ENCODE measurements at places on chromosomes 13 and 19.
A peak's percentile ranks its signal among the peaks of the same experiment; 100 is the strongest.

DNA sequence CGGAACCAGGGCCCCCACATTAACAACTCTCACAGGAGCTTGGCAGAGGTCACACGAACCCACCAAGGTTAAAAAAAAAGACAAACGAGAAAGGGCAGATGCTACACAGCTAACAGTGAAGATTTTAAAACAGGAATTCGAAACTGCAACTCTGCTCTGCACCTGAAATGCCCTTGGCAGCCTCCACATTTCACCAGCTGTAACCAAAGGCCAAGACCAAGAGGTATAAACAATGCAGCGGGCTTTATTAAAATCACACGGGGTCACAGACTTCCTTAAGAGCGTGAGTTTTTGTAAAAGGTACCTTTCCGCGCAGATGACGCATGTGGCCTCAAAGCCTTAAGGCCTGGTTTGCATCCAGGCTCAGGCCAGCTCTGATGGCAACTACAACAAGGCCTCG, 88.2 kb downstream of the STK24 start:
- DNase-seq: no peak

DNA sequence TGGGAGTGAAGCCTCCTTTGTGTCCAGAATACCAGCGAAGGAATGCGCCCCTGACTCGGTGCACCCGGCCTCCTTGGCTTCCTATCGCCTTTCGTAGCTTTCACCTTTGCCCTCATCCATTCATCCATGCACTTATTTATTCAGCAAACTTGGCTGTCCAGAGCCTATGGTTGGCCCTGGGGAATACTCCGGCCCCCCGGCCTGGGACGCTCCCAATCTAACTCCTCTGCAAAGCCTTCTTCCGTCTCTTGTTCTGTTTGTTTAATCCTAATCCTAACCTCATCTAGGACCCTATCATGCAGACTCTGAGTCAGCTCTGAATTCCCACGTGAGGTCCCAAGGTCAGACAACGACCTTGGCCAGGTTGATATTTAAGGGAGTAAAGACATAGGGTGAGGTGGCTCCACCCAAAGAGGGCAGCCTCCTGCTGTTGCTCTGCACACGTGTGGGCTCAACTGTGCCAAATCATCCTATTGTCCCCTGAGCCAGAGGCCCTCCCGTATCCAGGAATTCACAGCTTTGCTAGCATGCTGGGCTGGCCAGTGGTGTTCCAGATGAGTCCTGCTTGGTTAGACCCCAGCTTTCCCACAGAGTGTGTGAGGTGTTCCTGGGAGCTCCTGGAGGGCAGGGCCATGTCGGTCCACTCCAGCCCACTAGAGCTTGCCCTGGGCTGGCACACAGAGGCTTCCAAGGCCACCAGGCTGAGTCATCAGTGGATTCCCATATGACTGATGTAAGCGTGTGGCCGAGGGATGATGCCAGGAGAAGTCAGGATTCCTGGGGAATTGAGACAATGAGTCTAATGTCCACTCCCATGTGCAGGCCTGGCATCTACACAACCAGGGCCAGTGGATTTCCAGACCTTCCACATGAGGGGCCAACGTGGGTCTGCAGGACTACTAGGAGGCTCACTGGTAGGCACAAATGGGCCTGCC, 6.5 kb upstream of the CCNE1 start:
- DNase-seq: no peak

- no peak for DNase-seq
Measured at GRCh38 chr13:59303433-59303832, 860.3 kb downstream of the DIAPH3 start.

DNA sequence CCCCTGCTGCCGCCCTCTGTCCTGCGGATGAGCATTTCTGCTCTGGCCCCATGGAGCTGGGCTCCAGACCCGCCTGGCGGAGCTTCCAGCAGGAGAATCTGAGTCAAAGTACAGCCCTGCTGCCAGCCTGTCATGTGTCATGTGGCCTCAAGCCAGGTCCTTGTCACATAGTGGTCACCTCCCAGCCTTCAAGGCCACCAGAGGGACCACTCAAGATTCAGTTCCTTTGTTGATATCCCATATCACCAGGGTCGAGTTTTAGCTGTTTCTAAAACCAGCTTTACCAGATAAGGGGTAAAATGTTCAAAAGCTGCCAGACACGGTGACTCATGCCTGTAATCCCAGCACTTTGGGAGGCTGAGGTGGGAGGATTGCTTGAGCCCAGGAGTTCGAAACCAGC, 13.4 kb downstream of the THOP1 start:
- no peak for DNase-seq

DNA sequence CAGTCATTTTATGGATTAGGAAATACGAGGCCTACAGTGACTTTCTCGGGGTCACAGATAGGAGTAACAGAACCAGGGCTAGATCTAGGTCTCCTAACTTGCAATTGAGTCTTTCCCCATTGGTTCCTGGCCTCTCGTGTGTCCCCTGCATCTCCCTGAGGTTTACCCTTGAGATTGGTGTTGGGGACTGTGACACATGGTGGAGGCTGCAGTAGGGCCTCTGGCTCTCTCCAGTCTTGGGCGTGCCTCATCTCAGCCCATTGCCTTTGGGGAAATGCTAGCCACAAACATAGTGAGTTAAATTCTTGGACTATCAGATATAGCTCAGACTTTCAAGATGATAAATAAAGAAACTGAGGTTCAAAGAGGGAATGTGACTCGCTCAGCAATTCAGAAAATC, 212.1 kb downstream of the KCNRG start:
- no peak for DNase-seq

- DNase-seq: no peak
Measured at GRCh38 chr19:19160461-19161035, 9.5 kb downstream of the MEF2B start.

DNA sequence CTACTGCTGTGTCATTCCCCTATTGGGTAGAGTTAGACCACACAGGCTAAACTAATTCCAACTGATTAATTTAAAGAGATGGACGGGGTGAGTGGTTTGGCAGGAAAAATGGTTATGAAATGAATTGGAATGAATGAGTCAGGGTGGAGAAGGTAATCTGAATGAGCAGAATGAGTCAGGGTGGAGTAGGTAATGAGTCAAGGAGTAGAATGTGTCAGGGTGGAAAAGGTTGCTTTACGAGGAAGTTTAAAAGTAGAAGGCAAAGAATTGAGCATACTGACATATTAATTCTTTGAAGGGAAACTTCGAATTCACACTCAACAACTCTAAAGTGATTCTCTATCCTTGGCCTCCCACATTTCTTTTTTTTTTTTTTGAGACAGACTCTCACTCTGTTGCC, 12.7 kb upstream of the ZNF121 start:
- DNase-seq: no peak

GRCh38 chr13:109131698-109132257, 502.4 kb downstream of the MYO16 start:
- DNase-seq: no peak

- DNase-seq: no peak
Measured at GRCh38 chr19:44905437-44906160, at the start of gene APOE. TSS of gene APOE (plus strand) at chr19:44905796. CDS start at chr19:44906625, 829 bp downstream.

DNA sequence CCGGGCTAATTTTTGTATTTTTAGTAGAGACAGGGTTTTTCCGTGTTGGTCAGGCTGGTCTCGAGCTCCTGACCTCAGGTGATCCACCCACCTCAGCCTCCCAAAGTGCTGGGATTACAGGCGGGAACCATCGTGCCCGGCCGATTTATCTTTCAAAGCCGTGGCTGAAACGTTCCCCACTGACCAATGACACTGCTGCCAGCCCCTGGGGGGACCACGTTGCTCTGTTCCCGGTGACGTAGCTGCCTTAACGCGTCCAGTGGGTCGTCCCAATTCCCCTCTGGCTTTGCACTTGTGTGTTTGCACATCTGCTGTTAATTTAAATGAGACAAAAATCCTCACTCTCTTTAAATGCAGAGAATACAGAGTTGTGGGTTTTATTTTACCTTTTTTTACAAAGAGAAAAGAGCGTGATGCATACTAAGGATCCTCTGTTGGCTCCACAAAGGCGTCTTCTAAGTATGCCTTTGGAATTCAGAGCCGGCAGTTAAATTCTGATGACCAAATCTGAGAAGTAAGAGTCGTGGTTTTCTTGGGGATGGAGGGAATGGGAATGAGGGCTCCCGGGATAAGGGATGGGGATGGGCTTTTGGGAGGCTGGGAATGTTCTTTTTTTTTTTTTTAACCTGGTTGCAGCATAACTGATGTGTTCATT, 18.6 kb upstream of the LMTK3 start:
- no peak for DNase-seq

- no peak for DNase-seq
Measured at GRCh38 chr13:23822252-23822824, 66.9 kb downstream of the MIPEP start.

- DNase-seq: no peak
Measured at GRCh38 chr13:106599875-106600797, 32.2 kb upstream of the ARGLU1 start.

DNA sequence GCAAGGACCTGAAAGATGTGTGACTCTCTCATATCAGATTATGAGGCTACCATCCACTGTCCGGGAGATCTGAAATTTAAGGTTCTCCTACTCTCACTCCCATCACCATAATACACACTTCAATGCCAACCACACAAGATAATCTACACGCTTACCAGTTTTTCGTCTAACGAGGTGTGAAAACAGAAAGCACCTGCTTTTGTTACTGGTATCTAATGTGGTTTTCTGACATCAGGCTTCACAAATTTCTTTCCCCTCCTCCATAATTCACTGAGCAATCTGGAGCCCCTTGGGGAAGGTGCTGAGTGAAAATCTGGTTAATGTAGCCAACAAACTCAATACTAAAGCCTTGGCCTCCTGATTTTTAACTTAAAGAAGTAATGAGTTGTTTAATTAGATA, 10.1 kb upstream of the LRCH1 start:
- DNase-seq: no peak

GRCh38 chr19:40605216-40605971, 4.2 kb downstream of the LTBP4 start:
- DNase-seq: peak; percentile 89

GRCh38 chr19:32649751-32650150, 25.2 kb downstream of the ANKRD27 start:
- no peak for DNase-seq

GRCh38 chr19:23771761-23772674, 13.3 kb upstream of the ZNF681 start:
- no peak for DNase-seq

DNA sequence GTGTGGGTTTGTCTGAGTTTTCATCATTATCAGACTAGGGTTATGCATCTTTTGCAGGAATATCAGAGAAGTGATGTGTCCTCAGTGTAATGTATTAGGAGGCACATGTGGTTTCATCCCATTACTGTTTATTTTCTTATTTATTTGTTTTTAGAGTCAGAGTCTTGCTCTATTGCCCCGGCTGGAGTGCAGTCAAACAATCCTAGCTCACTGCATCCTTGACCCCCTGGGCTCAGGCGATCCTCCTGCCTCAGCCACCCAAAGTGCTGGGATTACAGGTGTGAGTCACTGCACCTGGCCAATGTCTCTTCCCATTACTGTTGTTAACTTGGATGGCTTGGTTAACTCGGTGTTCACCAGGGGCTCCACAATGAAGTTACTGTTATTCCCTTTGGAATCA, 67.4 kb downstream of the MAP4K1 start:
- DNase-seq: no peak

DNA sequence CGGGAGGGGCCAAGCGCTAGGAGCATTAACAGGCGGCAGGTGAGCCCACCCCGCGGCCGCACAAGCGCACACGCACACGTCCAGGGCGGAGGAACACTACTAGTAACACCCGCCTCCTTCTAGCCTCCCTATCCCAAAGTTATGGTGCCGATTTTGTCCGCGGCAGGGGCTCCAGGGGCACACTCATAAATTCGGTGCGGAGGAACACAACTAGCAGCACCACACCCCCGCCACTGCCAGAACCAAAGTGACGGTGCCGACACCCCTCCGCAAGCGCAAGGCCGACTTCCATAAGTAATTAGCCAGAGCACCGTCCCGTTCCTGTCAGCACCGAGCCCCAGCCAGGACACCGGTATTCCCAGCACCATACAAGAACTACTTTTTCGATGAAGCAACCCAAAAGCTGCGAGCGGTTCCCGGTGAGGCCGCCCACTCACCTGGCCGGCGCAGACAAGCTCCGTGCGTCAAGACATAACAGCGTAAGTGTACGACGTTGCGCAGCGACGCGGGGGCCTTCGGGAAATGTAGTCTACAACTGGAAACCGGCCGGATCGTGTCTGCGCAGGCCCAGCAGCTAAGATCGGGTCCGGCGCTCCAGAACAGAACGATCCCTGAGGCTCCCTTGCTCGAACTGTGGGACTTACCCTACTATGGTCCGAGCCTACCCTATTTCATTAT, at the start of the genes ZNF540 and ZNF571:
TSS of gene ZNF540 (plus strand) at position 573 of the 678 bp plus-strand sequence. CDS start 3,572 bp downstream, outside the sequence.
TSS of gene ZNF571 (minus strand) at position 489 of the 678 bp plus-strand sequence. CDS start 8,116 bp downstream, outside the sequence.
- peak; percentile 87 for DNase-seq

GRCh38 chr13:113842336-113843062, 21.4 kb downstream of the GAS6 start:
- no peak for DNase-seq

- no peak for DNase-seq
Measured at GRCh38 chr13:40981361-40981760, 37.8 kb downstream of the ELF1 start.

GRCh38 chr19:49533551-49534488, 6.0 kb downstream of the RCN3 start:
- peak; percentile 87 for DNase-seq

DNA sequence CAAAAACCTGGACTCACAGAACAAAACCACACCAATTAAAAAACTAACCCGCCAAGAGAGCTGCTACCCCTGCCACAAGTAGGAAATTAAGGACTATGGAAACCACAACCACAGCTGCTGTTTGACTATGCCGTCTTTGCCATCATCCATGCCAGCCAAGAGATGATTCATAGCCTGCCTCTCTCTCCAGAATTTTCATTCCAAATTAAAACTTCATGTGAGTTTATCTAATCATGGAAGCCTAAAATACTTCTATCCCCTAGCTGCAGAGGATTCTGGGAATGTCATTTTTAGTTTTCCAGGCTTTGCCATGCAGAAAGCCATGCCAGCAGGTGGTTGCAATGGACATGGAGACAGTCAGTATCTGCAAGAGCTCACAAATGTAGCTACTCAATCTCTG, 27.6 kb upstream of the GTF2F2 start:
- no peak for DNase-seq

- no peak for DNase-seq
Measured at GRCh38 chr13:77616027-77616426, 80.5 kb downstream of the SCEL start.

- no peak for DNase-seq
Measured at GRCh38 chr13:21240586-21240985, 64.1 kb downstream of the MRPL57 start.

- DNase-seq: peak; percentile 40
Measured at GRCh38 chr19:4304538-4305256, at the start of gene FSD1. TSS of gene FSD1 (plus strand) at chr19:4304598. CDS start at chr19:4304747, 149 bp downstream.

DNA sequence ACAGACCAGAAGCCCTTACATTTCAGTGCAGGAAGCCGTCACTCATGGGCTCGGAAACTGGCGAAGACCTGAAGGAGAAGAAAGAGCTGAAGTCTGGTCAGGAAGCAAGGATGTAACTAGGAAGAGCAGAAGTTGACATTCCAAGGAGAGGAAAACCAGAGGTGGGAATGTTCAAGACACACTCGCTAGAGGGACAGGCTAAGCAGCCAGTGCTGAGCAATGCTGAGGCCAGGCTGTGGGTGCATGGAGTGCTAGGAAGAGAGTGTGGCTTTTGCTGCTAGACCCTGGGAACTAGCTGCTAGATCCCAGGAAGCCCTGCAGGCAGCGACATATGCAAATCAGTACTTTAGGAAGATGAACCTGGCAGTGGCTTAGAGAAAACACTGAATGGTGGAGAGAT, 12.1 kb upstream of the URAD start:
- no peak for DNase-seq

- DNase-seq: no peak
Measured at GRCh38 chr19:18168673-18169381, 4.8 kb upstream of the IFI30 start.
